RKO (cell line): ENCODE measurements at places on chromosomes 2 and 18.

- no peak for DNase-seq
Measured at GRCh38 chr18:58417752-58418151, 211.1 kb downstream of the ALPK2 start.

GRCh38 chr2:119940856-119941255 is 72.0 kb upstream of the EPB41L5 start:
- no peak for DNase-seq

DNA sequence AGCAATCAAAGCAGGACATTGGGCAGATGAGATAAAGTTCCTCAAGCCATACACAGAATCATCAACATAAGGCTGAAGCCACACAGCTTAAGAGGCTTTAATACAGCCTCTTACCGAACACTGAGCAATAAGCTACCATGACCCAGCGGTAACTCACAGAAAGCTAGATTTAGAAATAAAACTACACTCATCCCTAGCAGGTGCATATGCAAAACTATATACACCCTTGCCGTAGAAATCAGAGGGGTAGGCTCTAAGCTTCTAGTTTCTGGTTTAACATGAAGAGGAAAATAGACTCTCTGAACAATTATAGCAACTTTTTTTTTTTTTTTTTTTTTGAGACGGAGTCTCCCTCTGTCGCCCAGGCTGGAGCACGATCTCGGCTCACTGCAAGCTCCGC is 428.8 kb upstream of the FIGN start:
- DNase-seq = no peak

- DNase-seq = peak; percentile 20
Measured at GRCh38 chr2:157572725-157573124, 55.9 kb downstream of the ACVR1C start.

DNA sequence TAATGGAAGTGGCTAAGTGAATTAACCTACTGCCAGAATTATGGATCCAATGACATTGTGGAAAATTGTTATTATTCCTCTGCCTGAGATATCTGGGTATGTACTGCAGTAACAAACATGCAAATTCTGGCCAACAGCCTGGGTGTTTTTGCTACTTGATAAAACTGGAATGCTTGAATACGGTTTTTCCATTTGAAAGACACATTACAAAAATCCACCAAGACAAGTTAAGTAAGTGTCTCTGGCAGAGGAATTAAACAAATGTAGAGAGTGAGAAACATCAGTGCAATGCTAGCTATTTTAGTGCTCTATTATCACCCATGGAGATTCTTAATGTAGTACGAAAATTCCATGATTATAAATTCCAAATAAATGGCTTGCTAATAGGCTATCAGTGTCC is 312.4 kb upstream of the MEIS1 start:
- no peak for DNase-seq

DNA sequence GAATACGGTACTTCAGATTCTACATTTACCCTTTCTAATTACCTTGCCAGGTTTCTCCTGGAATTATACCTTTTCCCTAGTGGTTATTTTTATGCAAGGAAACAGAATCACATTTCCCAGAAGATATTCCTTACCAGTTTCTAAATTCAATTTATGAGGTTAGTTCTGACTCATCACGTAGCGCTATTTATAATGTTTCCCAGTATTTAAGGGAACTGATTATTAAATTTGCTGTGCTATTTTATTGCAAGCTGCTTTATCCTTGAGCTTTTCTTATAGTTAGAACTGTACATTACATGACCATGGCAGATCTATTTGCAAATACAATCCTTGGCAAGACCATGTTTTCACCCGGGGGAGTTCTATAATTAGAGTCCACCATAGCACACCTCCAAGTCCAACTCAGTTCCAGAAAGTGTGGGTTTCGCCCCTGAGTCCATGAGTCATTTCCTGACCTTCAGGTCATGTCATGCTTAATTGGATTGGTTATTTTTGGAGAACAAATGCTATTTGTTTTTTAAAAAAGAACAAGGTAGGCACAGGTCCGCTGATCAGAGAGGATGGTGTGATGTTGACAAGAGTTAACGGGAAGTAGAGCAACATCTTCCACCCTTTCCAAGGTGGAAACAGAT is 126.6 kb downstream of the ZNF532 start:
- DNase-seq = no peak

DNA sequence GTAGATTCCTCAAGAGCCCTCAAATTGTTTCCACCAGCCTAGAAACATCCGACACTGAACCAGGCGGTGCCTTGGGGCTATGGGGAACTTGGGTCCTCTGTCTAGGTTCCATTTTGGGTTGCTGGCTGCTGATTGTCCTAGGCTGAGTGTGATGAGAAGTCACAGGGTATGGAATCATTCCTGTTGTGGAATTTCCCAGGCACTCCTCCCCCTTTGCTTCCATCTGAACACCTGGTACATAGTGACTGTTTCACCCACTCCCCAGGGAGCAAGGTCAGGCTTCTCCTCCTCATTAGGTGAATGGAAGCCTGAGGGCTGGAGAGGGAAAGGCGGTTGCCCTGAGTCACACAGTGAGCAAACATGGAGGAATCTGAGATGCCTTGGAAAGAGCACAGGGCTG is 4.5 kb downstream of the KIF3C start:
- DNase-seq = no peak

DNA sequence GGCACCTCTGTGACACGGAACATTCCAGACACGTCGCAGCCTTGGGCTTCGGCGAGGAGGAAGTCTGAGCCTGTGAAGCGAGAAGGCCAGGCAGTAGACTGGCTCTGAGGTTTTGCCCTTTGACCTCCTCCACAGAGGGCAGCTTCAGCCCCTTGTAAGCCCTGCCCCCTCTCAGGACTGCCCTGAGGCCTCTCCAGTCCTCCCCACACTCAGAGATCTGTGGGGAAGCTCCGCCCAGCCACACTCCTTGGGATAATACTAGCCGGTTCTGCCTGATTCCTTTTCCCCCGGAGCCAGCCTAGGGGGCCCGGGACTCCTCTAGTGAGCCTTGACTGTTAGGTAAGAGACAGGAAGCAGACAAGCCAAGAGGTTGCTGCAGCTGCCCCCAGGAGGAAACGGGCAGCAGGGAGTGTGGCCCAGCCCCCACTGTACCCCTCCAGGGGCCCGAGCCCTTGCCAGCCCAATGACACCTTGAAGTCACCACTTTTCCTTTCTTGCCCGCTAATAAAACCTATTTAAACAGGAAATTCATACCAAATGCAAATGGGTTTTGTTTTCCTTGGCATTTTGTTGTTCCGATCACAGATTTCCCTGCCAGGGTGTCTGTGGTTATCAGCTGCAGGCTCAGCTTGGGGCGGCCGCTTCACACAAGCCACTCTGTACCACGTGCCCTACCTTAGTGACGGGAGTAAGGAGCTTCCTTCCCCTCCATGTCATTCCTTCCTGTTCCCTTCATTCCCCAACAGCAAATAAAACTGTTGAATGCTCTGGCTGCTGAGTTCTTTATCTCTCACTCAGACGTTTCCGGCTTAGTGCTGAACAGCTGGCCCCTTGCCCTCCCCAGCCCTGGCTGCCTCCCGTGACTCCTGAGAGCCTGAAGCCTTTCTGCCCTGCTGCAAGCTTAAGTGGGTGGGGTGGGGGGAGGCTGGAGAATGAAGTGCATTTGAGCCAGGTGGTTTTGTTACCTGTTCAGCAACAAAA is 124.7 kb downstream of the CABLES1 start:
- no peak for DNase-seq
